ENCODE measurements at places on chromosomes 16 and 17.
A peak's percentile ranks its signal among the peaks of the same experiment; 100 is the strongest.

GRCh38 chr17:41339571-41340172, 11.0 kb downstream of the KRT33A start:
- no peak for DNase-seq

- no peak for DNase-seq
These were observed 1109.7 kb downstream of the CDH11 start for GRCh38 chr16:64012166-64012565.

- no peak for DNase-seq
These were observed 2.3 kb downstream of the ALDH3A2 start for GRCh38 chr17:19650826-19651225.

DNA sequence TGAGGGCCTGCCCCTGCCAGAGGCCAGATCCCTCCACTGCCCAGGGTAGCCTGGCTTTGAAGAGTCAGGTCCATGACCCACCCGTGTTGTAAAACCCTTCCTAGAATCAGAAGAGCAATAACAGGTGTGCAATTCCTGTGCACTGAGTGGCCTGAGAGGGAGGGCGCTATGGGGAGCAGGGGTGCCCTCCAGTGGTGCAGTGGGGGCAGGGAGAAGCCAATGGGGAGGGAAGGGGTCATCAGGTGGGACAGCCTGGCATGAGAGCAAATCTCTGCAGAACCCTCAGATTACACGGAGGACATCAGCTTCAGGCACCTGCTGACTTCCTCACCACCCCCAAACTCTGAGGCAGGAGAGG, 72.9 kb upstream of the ZNF469 start:
- DNase-seq = no peak

DNA sequence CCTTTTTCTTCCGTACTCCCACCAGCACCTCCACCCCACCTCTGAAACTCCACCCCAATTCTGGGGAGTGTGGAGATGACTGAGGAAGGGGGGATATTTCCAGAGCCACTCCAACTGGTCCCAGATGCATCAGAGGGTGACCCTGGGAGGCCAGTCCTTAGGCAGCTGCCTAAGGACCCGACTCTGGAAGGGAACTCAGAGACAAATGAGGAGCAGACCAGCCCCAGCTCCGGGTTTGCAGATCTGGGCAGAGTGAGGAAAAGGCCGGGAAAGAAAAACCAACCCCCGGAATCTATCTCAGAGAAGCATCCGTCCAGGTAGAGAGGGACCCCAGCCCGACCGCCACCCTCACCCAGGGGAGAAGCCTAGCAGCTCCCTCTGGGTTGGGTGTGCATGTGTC, 41.5 kb downstream of the SOCS3 start:
- DNase-seq = no peak

GRCh38 chr17:83183951-83184506, 104.6 kb downstream of the METRNL start:
- no peak for DNase-seq

- no peak for DNase-seq
These were observed 26.1 kb downstream of the RCVRN start for GRCh38 chr17:9878786-9879525.

DNA sequence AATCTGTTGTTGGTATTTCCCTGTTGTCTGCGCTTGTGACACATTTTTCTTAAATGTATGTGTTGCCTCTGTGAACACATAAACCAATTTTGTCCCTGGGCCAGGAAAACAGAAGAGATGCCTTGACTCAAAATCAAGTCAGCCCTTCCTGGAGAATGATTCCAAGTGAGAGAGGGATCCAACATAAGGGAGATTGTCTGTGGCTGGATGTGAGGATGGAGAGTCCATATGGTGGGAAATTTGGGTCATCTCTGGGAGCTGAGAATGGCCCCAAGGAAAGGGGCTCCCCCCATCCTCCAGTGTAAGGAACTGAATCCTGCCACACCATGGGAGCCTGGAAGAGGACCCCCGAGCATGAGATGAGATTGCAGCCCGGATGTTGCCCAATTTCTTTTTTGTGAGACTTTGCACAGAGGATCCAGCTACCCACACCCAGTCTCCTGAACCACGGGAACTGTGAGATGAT, 13.5 kb downstream of the CRYM start:
- no peak for DNase-seq

DNA sequence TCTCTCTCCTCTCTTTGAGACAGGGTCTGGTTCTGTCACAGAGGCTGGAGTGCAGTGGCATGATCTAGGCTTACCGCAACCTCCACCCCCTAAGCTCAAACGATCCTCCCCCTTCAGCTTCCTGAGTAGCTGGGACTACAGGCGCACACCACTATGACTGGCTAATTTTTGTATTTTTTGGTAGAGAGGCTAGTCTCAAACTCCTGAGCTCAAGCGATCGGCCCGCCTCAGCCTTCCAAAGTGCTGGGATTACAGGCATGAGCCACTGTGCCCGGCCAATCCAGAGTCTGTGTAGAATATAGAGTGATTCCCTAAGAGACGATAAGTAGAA, 65.8 kb upstream of the RPH3AL start:
- DNase-seq = peak; percentile 36

- no peak for DNase-seq
These were observed 98.1 kb upstream of the DNAH17 start for GRCh38 chr17:78675316-78675616.

DNA sequence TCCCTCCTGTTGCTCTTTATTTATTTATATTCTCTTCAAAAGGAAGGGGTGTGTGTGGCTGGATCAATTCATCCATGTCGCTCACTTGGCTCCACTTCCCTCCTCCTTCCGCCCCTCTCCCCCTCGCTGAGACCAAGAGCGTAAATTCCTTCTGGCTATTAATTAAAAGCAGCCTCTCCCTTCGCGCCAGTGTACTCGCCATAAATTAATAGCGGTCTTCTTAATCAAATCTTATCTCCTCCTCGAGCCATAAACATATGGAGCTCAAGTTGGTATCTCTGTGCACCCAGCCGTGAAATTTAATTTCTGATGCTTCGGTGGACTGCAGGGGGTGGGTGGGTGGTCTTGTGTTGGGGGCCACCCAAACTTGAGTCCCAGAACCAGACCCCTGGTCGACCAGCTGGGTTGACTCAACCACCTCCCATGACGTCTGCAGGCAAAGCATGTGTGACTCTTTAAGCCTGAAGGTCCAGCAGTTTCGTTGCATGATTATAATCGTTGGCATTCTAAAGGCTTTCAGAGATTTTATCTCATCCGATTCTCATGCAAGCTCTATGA, 57.9 kb downstream of the SDK2 start:
- no peak for DNase-seq

DNA sequence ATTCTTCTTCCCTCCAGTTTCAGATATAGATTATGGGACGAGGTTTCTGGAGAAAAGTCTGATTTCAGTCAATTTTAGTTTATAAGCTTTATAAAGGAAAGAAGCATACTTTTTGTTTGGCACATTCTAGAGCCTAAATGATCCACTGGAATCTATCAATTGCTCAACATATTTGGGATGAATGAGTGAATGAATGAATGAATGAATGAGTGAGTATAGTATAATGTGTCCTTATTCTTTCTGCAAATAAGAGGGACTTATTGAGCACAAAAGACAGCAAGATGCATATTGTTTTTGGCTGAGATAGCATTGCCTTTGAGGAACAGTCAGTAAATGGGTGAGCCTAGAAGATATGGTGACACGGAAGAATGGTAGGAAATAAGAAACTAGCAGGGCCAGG, 245.4 kb downstream of the SHISA9 start:
- no peak for DNase-seq

DNA sequence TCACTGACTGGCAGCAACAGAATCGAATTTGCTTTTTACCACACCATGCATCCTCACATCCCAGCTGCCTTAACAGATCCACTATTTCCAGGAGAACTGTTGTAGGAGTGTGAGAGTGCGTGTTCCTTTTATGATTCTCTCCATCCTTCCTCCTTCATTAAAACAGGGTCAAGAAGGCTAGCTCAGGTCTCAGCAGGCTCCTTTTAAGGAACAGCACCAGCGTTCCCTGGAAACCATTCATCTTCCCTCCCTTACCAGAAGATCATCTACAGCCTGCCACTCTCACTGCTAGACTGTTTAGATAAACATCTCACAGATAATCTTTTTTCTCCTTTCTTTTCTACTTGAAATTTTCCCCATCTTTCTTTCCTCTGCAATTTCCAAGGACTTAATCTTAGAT, 1531.9 kb upstream of the CDH8 start:
- DNase-seq = no peak

DNA sequence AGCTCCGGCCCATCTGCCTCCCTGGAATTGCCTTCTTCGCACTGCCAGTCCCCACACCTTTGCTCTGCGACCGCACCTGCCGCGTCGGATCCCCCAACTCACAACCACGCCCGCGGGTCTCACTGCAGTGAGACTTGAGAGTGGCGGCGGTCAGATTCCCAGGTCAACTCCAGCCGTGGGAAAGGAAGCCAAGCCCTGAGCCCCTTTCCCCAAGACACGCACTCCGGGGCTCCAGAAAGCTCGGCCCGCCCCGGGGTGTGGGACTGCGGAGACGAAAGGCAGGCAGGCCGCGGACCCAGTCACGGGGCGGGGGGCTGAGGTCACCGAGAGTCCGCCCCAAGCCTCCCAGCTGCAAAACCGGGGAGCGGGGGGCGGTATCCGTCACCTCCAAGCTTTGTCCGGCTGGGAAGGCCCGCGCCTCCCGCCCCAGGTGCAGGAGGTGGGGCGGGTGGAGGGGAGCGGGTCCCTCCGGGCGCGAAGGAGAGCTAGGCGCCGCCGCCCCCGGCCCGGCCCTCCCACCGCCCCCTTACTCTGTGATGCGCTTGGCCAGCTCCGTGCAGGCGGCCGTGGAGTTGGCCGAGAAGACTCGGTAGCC, 615 bp downstream of the PRPSAP1 start:
- DNase-seq = peak; percentile 1

- no peak for DNase-seq
These were observed 3.8 kb upstream of the RUNDC3A start for GRCh38 chr17:44304651-44305050.

DNA sequence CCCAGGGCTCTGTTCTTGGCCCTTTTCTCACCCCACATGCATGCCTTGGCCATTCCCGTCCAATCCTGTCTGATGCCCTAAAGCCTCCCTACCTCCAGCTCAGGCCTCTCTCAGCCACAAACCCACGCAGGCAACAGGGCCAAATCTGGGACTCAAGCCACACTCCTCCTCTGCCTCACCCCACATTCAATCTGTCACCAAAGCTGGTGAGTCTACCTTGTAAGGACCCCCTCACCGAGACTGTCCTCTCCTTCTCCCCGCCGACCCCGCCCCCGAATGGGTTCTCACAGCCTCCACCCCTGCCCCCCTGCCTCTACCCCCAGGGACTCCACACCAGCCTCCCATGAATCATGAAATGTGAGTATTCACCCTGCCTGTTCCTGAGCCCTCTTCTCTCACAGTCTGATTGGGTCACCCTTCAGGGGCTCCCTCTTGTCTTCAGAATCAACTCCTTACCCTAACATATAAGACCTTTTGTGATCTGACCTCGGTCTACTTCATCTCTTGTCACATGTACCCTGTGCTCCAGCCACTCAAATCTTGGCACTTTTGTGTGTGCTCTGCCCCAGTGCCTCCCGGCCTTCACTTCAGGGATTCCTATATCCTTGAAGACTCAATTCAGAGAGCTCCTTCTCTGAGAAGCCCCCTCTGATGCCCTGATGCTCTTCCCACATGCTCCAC, 10.7 kb downstream of the EPOP start:
- no peak for DNase-seq

DNA sequence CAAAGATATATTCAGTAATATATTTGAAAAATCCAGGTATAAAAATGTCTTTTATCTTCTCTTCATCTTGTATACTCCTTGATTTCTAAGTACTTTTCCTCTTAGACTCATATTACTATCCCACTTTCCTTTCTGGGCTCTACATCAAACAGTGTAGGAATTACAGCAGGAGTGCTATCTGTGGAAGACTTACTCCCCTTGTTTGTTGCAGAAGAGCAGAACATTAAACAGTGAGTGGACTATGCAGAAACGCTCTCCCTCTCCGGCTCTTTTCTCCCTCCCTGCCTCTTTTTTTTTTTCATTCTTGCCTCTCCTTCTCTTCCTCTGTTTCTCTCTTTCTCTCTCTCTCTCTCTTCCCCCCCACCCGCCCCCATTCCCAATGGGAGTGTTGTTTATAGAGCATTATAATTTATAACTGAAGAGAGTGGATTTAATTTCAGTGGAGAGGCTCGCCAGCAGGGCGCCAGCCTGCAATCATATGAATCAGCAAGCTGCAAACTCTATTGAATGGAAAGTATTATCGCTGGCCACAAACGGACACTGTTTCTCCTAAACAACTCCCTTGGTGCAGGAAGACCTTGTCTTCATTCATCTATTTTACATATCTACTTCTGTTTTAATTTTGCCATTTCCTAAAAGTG, 242.3 kb upstream of the TBX2 start:
- DNase-seq = no peak

- no peak for DNase-seq
These were observed 68.5 kb downstream of the WWP2 start for GRCh38 chr16:69830534-69831211.

Data from stimulated activated CD8-positive, alpha-beta memory T cell treated with anti-CD3 and anti-CD28 coated beads, Interleukin-15, amount 100 ng/mL, for 4 hours (primary cell).